ENCODE measurements at places on chromosomes 4 and X.

GRCh38 chrX:50536955-50537354, 66.3 kb upstream of the DGKK start:
- DNase-seq: peak; percentile 2

GRCh38 chr4:83234902-83235644, 49.5 kb downstream of the COQ2 start:
- no peak for DNase-seq

DNA sequence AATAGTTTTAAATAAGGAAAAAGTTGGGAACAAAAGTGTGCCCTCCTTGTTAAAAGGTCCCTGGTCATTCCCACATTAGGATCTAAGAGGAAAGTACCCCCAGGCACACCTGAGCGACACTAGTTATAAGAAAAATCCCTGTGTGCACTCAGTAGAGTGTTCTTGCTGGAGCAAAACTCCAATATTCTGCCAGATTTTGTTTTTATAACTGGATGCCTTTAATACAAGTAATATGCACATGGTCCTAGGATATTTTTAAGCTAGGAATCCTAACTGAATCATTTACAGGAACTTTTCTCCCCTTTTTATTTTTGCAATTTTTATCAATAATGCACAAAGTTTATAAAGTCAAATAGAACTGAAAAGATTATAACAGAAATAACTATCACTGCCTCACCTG, 68.6 kb downstream of the BEND4 start:
- DNase-seq: no peak

GRCh38 chrX:132071254-132071653, 48.2 kb downstream of the STK26 start:
- DNase-seq: no peak

DNA sequence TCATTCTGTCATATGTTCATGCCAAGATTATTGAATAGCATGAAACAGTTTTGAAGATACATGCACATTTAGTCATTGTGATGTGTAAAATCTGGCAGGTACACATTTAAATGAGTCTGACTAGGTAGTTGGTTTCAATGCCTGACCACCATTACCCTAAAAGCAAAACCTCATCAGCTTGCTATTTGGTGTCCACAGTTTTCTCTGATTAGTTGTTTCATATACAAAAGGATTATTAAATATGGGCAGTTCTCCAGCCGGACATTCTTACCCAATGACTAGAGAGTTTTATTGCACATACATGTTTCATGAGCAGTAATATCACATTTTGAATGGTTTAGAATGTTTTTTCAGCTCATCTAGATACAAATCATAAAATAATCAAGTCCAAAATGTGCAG, 23.7 kb downstream of the DCHS2 start:
- DNase-seq: no peak

- DNase-seq: no peak
Measured at GRCh38 chr4:7941111-7941964, 1.7 kb upstream of the AFAP1 start.

GRCh38 chr4:40173470-40173875, 23.4 kb upstream of the RHOH start:
- no peak for DNase-seq

DNA sequence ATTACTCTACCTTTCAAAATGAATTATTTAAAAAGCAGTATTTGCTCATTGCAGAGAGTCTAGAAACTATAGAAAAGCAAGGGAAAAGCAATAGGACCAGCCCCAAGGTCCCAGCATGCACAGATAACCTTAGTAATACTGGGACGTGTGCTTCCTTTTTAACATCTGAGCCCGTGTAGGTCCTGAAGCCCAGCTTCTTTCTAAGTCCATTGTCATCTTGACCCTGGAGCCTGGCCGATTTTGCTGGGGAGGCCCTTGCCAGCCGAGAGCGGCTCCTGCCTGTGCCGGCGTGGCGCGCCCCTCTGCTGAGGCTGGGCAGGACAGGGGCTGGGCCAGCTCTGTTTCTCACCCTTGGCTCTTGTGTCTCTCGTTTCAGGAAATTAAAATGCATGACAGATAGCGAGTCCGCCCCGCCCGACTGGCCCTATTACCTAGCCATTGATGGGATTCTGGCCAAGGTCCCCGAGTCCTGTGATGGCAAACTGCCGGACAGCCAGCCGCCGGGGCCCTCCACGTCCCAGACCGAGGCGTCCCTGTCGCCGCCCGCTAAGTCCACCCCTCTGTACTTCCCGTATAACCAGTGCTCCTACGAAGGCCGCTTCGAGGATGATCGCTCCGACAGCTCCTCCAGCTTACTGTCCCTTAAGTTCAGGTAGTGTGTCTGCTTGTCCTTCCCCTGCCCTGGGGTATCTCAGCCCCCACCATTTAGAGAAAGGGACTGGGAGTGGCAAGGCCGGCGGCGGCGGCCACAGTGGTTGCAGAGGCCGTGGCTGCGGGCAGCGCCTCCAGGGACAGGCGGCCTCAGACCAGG, 4.1 kb downstream of the MSANTD1 start:
- DNase-seq: no peak

DNA sequence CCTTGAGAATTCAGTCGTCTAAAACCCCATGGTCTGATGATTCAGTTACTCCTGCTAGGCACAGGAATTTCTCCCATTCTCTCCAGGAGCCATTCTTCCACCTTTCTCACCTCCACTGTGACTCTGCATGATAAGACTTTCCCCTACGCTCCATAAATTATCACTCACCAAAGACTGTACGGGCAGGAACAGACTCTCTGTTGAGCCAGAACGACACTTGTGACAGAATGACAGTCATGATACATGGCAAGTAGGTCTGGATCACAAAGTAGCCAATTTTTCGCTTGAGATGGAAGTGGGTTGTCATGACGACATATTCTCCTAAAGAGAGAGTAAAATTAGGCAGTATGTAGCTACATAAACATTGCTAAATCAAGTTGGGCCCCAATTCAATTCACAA, 59.1 kb upstream of the MAGEA10 start:
- no peak for DNase-seq

DNA sequence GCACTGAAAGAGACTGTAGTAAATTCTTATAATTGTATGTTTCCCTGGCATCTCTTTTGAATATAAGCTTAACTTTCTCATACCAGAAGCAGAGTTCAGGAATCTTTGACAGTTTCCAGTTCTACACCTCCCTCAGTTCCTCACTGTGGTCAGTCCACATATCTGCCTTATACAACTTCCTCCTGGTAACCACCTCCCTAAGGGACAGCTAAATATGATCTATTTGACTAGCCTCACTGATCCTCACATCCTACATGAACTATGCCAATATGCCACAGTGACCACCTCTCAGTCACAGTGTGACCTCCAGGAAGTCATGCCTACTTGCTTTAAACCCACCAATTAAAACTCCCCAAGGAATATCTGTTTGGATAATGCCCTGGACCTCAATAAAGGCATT, 51.6 kb upstream of the HDAC8 start:
- no peak for DNase-seq

GRCh38 chr4:146458594-146458993, 63.1 kb downstream of the SLC10A7 start:
- DNase-seq: peak; percentile 33

GRCh38 chr4:159177265-159178150, 74.6 kb downstream of the RAPGEF2 start:
- peak; percentile 45 for DNase-seq

- no peak for DNase-seq
Measured at GRCh38 chrX:78109458-78109857, 5.4 kb downstream of the PGK1 start.

DNA sequence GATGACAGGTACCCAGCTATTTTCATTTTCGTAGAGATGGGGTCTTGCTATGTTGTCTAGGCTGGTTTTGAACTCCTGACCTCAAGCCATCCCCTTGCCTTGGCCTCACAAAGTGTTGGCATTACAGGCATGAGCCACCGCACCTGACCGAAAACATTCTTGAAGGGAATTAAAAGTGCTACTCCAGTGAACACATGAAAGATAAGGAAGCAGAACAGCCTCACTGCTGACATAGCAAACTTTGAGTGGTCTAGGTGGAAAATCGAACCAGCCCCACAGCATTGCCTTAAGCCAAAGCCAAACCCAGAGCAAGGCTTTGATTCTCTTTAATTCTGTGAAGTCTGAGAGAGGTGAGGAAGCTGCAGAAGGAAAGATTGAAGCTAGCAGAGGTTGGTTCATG, 65.1 kb downstream of the KDM6A start:
- DNase-seq: no peak

- no peak for DNase-seq
Measured at GRCh38 chr4:148573296-148573695, 131.1 kb upstream of the NR3C2 start.

DNA sequence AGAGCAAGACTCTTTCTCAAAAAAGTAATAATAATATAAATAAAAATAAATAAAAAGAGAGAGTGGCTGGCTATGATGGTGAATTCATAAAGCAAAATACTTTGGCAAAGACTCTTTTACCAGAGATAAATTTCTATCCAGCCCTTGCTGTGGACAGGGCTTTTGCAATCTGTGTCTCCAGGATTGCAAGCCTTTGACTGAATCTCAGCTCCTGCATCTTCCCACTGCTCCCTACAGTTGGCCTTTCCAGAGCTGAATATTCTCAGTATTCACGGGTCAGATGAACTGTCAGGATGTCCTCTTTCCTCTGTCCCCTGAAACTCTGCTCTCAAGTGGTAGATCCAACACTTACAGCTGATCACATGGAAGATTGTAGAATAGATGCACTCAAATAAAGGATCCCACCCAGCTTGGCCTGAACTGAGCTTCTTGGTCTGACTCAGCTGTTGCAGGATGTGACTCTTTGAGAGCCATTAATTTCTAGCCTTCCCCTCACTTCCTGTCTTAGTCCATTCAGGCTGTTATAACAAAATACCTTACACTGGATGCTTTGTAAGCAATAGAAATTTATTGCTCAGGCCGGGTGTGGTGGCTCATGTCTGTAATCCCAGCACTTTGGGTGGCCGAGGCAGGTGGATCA, 123.4 kb upstream of the GUCY1A1 start:
- DNase-seq: no peak

- DNase-seq: no peak
Measured at GRCh38 chrX:148958901-148959300, 458.5 kb downstream of the AFF2 start.

- DNase-seq: no peak
Measured at GRCh38 chr4:56148428-56148827, 199.7 kb downstream of the CEP135 start.

DNA sequence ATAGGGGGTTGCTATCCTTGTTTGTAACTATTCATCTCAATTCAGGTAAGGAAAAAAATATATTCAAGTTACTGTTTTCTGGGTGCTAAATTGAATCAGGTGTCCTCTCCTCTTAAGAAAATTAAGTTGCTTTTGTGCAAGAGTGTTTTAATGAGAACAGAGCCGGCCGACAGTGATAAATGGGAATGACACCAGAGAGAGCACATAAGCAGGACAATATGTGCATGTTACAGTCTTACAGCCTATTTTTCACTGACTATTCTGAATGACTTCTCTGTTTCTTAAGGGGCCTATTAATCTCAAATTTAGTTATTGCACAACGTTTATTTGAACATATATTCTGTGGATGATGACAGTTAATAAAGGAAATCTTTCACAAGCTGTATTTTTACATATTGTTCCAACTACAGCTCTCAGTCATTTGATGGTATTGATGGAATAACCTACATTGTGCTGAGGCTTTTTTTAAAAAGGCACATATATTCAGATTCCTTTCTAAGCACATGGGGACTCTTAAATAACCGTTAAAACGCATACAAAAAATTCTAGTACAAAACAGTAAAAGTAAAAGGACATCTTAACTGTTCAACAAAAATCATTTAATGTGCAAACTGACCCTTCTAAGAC, 68.4 kb downstream of the SLC10A7 start:
- no peak for DNase-seq

- no peak for DNase-seq
Measured at GRCh38 chr4:102780476-102781144, 19.8 kb upstream of the MANBA start.

- no peak for DNase-seq
Measured at GRCh38 chr4:102878901-102879300, 10.1 kb downstream of the CISD2 start.

DNA sequence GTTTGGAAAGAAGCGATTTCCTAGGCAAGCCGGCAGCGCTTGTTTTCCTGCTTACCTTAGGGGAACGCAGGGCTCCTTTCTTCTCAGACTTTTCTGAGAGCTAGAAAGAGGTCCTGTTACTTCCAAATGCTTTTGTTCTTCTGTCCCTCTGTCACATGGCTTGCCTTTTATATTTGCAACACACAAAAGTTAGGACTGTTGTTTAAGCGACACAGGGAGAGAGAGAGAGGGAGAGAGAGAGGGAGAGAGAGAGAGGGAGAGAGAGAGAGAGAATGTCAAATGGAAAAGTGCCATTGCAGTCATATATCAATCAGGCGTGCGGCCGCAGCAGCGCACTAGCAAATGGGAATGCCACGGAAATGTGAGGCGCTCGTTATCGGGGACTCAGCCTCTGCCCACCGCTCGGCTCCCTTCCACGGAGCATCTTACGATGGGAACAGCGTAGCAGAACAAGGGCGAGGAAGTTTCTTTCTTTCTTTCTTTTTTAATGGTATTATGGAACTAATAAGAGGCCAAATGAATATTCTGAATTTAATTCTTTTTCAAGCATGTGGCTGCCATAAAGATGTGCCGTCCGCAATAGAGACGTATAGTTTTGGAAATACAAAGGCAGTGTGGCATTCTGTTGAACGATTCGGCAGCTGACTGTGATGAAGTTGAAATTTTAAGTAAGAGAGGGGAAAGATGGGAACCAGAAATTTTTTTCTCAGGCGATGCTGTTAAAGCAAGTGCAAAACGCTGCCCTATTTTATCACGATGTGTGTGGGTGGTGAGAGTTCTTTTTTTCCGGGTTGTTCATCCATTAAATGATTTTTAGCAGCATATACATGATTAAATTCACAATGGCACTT, at the start of gene NDP:
TSS of gene NDP (minus strand) at position 142 of the 851 bp plus-strand sequence. CDS start 14,745 bp downstream, outside the sequence.
- peak; percentile 43 for DNase-seq

DNA sequence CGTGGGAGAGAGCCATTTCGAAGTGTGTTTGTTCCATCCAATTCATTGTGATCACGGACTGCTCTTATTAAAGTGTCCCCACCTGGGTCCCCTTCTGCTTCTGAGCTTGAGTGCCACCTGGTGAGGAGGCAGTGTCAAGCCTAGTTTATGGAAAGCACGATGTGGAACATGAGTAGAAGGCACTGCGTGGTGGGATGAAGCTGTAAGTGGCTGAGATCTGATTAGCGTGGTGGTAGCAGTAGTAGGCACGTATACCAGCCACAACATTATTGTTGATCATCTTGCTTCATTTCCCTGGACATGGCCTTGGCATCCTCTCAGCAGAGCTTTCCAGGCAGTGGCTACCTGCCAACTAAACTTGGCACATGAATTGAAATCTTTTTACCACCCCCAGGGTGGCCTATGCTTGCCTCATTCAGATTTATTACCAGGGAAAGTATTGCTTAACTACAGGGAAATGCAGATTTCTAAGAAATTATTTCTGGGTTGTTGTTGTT, 46.4 kb downstream of the GPAT3 start:
- DNase-seq: no peak

DNA sequence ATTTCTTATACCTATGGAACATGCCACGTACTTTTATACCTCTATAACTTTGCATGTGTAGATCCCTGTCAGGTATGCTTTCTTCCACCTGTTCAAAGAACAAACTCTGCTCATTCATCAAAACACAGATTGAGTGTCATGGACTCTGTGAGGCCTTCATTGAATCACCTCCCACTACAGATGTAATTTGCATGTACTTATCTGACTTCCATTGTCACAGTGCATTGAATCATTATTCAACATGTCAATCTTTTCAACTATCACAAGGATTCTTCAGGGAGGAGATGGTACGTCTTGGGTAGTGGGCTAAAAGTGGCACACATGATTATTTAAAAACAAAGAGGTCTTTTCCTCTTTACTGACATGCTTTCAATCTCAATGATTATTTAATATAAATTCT, 24.1 kb downstream of the SPOCK3 start:
- DNase-seq: no peak

GRCh38 chr4:150418757-150419410, 163.1 kb upstream of the MAB21L2 start:
- DNase-seq: no peak
